Femur (tissue), 1 donor: ENCODE measurements at places on chromosomes 3 and 15.

- no peak for DNase-seq
Measured at GRCh38 chr3:4740397-4741105, 238.7 kb upstream of the BHLHE40 start.

DNA sequence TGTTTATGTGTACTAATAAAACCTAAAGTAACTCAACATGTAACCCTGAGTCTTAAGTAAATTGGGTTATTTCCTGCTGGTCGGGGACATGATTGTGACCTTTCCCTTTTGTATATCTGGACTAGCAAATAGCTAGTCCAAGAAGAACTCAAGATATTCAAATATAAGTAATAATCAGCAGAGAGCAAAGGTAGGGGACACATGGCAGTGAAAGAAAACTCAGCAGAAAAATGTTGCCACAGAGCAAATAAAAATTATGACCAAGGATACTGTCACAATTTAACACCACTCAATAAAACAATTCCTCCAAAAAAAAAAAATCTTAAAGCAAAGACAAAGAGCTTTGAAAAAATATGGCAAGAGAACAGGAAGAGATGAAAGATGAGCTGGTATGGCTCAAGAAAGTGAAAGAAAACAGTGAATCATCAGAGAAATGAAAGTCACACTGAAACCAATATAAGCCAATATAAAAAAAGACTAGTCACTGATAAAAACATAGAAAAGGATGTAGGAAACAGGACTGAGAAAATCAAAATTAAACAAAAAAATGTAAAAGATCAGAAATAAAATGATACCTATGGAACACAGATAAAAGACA lies 43.4 kb downstream of the HLTF start:
- no peak for DNase-seq

DNA sequence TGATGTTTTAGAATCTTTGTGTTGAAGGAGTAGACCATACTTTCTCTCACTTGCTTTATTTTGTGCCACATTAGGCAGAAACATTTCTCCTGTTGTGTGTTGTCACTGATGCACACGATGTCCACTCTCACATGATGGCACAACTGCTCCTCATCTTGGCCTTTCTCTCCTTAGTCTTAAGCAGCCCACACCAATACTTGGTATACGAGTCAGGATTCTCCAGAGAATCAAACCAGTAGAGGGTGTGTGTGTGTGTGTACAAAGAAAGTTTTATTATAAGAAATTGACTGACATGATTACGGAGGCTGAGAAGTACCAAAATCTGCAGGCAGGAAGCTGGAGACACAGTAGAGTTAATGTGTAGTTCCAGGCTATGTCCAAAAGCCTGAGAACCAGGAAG lies 187.1 kb downstream of the ALCAM start:
- no peak for DNase-seq

DNA sequence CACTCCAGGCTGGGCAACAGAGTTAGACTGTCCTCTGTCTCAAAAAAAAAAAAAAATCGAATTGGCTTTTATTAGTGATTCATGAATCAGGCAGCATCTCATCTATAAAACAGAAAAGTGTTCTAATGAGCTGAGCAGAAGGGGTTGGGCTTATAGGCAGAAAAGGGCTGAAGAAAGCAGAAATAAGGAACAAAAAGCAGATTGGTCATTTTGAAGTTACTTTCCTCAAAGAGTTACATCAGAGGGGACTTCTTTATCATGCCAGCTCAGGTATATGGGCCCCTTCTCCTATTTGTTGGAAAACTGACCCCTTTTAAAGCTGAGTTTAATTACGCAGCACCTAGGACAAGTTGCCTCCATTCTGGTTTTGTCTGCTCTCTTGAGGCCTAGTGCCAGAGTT lies 722 bp upstream of the POGLUT1 start:
- DNase-seq, result no peak

GRCh38 chr3:188581792-188582191 lies 427.8 kb downstream of the LPP start:
- DNase-seq, result no peak

DNA sequence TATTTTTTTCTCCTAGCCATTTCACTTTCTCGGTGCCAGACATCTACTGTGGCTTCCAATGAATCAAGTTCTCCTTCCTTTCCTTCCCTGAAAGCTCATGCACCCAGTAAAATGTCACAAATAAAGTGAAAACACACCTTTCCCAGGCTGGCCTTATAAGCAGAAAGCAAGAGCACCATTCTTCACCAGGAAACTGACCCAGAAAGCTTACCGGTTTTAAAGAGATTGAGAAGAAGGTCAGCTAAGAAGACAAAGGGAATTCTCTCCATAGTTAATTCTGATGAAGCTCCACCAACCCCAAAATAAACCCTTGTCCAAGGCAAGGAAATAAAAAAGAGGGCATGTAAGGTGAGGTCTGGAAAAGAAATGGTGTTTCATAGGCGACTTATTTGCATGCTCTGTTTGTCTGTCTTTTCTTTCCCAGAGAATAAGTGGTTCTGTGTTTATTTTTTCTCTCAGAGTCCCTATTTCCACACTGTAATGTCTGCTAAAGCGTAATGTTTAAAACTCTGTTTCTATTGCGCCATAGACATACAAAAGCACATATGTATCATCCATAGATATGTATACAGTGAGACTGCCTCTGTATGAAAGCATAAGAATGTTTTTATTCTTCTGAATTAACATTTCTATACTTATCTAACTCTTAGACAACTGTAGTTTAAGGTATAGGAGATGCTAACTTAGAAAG lies 2.8 kb downstream of the LSAMP start:
- no peak for DNase-seq

DNA sequence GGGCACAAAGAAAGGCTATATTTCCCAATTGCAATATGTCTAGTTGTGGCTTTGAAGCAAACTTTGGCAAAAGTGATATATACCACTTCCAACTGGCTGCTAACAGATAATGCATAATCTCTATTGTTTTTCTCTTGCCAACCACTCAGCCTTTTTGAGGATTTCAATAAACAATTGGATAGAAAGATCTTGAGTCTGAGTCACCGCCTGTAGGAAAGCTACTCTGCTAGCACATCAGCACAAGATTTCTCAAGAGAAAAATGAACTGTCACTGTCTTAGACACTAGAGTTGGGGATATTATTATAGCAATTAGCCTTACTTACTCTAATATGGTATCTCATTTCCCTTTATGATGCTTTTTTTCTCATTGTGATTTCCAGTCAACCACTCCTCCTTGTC lies 119.7 kb downstream of the SST start:
- no peak for DNase-seq

DNA sequence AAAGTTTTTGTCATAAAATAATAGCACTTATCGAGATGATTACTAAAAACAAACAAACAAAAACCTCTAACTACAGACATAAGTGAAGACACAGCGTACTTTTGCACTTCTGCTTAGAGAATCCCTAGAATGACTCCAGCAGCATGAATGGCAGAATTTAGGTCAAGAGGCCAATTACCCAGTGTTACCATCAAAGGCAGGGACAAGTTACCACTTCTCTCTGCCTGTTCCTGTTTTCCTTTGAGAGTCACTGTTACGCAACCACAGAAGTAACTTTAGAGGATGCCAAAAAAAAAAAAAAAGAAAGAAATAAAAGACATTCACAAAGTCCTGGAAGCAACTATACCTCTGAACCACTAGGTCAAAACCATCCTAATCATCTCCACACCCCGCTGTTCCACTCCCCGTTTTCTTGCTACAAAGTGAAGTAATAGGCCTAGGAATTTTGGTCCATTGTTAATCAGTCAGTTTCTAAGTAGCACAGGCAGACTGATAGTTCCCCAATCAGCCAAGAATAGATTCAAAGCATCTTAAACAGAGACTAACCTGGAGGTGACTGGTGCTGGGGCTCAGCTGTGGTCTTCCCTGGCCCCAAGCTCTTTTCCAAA lies 41.9 kb downstream of the FMN1 start:
- no peak for DNase-seq

GRCh38 chr3:88298189-88298588 lies 148.4 kb downstream of the C3orf38 start:
- no peak for DNase-seq

DNA sequence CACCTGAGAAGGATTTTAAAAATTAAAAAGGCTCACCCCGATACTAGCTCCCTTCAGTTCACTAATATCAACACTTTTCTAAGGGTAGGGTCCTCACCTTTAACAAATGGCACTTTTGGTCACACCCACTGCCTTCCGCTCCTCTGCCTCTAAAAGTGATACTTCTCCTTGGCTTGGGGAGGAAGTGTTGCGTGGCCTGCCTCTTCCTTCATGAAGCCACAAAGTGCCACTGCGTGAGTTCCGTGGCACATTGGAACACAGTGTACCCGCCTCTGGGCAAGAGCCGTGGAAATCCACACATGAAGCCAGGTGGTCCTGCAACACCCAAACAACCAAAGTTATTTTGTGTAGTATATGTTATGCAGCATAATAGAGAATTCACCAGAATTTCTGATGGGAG lies 3.9 kb downstream of the B4GALT4 start:
- no peak for DNase-seq

DNA sequence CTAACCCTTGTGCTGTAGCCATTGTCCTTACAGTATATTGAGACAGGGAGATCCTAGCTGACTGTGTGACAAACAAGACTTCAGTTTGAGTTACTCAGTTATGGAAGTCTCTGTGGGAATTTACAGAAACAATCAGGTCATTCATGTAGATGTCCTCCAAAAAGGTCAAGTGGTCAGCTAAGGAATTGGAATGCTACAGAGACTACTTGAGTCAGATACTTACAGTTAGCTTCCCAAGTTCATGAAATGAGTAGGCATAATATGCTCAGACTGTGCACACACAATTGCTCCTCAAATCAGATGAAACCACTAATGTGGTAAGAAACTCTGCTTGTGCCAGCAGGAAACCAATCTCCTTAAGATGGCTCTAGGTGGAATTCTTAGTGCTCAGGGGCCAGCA lies 985.7 kb downstream of the NSUN3 start:
- DNase-seq, result no peak

DNA sequence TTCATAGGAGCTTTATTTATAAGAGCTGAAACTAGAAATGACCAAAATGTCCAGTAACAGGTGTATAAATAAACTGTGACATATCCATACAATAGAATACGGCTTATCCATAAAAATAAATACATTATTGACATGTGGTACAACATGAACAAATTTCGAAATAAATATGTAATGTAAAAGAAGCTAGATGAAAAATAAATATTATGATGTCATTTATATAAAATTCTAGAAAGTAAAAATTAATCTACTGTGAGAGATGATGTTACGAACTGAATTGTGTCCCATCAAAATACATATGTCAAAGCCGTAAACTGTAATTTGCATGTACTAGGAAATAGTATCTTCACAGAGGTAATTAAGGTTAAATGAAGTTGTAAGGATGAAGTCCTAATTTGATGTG lies 1104.9 kb downstream of the NSUN3 start:
- DNase-seq, result no peak

DNA sequence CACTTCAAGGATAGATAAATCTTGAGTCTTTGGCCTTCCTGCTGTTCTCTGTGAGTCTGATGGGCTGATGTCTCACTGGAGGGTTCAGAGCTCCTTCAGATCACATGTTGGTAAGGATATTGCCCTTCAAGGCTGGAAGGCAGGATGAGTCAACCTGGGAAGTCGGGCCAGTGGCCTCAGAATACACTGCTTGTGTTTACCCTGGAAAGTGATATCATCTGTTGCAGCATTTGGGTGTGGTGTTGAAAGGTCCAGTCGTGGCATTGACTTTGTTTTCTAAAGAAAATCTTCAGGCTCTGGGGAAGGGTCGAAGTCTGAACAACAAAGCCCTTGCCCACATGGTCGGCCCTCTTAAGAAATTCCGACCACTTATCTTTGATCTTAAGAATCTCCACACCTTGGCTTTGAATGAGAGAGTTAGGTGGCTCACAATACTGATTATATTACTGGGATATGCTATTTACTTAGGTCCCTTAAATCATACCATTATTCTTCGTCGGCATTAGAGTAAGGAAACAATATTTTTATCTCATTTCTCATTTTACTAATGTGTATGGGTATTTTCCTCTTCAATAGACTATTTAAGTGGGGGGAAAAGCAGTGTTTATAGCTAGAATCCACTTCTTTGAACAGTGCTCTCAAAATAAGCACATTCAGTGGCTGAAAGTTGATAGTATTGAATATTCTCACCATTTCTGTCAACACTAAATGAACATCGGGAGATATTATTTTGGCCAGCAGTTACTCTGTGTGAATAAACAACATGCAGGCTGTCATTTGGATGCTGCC lies 303.9 kb upstream of the RASGRP1 start:
- DNase-seq, result no peak

- no peak for DNase-seq
Measured at GRCh38 chr3:117200962-117201361, 491.4 kb downstream of the TUSC7 start.

DNA sequence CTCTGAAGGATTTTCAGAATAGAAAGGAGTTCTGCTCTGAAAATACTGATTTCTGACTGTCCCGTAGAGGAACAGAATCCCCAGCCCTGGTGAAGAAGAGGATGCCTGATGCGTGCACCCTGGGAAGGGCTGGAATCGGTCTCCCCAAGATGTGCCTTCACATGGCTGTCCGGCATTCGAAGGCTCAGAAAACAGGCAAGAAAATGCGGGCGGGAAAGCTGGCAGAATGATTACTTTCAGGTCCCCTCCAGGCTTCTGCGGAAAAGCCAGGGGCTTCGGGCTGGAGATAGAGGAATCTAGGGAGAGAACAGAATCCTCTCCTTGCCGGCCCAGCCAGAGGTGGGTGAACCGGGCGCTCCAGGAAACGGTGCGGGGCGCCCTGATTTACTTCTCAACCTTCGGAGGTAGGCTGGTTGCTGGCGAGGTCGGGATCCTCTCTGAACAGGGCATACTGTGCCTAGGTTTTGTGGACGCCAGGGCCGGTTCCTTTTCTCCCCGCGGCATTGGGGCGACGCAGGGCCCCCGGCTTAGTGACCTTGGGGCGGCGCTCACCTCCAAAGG lies 2.5 kb downstream of the FOXL2NB start:
- DNase-seq, result no peak

DNA sequence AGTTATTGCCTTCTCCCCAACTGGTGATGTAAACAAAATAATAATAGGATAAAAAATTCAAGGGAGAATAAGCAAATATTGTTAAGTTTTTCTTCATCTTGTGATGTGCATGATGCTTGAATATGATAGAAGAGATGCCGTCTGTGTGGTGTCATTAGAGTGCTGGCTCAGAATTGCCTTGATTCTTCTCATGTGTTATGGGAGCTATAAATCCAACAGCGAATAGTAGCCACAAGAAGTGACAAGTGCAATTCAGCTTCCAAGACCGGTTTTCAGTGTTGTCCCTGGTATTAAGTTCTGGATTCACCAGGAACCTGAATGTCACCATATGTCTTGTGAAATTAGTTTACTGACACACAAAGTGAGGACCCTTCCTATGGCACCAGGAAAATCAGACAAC lies 547.0 kb downstream of the NSUN3 start:
- no peak for DNase-seq

GRCh38 chr15:89669941-89670340 lies 9.2 kb downstream of the PLIN1 start:
- no peak for DNase-seq
